ENCODE measurements at places on chromosomes 16 and 17.
A peak's percentile ranks its signal among the peaks of the same experiment; 100 is the strongest.

- no peak for DNase-seq
Observed at GRCh38 chr17:58759522-58759921, 3.9 kb downstream of the PPM1E start.

DNA sequence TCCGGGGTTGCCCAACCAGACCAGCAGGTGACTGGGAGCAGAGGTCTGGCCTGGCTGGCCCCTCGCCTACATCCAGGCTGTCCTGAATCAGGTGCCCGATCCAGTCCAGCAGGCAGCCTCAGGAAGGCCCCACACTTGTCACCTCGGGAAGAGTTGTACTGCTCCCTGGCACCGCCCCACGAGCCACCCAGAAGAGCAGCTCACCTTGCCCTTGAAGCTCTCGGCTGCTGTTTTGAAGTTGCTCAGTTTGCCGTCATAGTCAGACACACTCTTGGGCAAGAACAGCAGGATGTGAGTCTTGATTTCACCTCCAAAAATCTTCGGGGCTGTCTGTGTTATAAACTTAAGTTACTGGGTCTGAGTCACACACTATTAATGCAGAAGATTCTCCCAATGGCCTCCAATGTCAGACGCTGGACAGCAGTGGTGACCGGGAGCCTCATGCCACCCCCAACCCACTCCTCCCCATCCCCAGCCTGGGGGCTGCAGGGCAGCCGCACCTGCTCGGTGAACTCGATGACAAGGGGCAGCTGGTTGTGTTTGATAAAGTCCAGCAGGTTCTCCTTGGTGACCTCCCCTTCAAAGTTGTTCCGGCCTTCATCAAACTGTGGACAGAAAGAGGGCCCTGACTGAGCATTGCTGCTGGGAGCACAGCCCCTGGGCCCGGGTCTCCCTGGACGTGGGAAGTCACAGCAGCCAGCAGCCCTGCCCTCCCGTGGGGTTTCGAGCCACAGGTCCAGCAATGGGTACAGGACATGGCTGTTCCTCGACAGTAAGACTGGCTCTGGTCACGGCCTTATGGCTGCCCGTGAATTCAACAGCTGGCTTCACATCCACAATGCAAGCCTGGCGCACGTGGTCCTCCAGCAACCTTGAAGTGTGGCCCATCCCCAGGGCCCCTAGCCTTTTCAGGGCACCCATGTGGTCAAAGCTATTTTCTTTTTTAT is 12.2 kb upstream of the PPP1R27 start:
- no peak for DNase-seq

DNA sequence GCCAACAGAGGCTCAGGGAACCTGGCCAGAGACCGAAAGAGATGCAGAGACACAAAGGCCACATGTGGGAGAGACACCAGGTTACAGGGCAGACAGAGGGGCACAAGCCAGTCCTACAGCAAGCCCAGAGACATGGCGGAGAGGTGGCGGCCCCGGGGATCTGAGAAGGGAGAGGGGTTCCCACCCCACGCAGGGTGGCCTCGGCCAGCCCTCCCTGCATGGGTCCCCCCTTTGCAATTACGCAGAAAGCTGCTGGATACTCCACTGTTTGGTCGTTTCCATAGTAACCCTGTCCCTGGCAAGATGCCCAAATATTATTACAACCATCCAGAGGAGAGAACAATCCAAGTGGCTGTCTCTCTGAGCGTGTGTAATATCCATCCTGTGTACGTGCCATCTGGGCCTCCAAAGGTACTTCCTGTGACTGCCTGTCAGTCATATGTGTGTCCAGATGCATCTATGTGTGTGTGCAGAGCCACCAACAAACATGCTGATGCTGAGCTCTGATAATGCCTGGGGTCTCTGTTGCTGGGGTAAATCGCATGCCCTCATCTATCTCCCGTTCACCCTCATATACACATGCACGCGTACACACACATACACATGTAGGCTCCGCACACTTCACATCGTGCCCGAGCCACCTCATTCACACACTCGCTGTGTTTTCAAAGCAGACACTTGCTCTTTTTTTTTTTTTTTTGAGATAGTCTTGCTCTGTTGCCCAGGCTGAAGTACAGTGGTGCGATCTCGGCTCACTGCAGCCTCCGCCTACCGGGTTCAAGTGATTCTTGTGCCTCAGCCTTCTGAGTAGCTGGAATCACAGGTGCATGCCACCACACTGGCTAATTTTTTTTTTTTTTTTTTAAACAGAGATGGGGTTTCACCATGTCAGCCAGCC is 5.5 kb downstream of the PCGF2 start:
- DNase-seq = no peak

DNA sequence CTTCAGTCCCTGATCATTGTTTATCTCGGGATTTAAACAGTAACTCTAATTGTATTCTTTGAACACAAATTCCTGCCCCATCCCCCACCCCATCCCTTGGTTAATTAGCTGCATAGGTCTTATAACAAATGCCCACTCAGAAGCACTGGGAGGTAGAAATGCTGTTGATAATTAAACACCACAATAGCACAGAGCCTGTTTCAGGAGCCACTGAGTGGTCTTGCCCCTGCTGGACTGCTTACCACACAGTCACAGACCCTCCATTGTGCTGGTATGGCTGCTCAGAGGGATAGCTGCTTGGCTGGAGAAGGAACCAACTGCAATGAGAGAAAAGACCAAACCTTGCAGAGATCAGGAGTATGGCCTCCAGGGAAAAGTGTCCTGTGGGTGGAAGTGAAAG is 214.1 kb downstream of the ANKFN1 start:
- no peak for DNase-seq

GRCh38 chr17:30716461-30717290 is 107.8 kb downstream of the CRLF3 start:
- no peak for DNase-seq

DNA sequence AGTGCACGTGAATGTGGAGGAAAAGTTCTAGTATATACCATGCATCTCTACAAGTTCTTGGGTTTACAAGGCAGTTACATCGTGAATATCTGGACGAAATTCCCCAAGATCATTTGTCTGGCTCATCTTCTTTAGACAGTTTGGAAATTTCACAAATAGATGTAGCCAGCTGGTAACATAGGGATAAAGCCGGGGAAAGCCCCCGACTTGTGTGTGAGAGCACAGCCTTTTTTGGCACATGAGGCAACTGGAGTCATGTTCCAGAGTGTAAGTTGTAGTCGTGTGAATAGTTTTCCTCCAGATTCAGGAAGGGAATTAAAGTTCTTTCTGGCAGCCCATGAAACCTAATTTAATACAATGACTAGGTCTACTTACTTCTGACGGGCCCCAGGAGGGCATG is 62.3 kb downstream of the MARCHF10 start:
- no peak for DNase-seq

DNA sequence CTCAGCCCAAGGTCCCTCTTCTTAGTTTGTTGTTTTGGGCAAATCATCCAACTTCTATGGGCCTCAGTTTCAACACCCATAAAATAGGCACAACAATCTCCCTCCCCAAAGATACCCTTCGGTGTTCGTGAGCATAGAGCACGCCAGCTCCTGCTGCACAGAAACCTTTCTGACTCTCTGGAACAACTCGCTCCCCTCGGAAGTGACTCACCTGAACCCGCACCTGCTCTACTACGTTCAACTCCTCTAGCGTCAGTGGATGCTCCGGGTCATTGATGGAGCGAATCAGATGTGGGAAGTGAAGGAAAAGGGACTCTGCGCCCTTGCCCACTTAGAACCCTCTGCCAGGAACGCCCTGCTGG is 445 bp downstream of the CIAO2B start:
- no peak for DNase-seq

DNA sequence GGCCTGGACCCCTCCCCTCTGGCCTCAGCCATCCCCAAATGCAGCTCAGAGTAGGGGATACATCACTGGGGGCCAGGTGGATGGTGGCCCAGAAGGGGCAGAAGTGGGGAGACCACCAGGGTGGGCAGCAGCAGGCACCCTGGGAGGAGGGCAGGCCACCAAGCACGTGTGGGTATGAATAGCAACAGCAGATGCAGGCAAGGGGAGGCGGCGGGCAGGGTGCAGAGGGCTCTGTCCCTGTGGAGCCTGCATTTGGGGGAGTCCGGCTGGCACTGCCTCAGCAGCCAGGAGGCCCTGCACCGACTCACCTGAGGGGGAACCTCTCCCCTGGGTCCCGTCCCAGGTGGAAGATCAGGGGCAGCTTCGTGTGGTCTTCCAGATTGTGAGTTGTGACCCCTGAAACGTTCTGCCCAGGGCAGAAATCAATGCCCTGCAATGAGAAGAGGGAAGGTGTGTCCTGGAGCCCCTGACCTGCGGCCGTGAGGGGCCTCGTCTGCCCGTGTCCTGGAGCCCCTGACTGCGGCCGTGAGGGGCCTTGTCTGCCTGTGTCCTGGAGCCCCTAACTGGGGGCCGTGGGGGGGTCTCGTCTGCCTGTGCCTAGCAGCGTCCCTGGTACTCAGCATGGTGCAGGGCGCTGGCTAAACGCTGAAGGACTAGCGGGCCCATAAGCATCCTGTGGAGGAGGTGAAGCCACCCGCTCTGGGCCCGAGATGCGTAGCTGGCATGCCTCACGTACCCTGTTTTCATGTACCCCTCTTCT is 10.7 kb upstream of the APRT start:
- DNase-seq = no peak

DNA sequence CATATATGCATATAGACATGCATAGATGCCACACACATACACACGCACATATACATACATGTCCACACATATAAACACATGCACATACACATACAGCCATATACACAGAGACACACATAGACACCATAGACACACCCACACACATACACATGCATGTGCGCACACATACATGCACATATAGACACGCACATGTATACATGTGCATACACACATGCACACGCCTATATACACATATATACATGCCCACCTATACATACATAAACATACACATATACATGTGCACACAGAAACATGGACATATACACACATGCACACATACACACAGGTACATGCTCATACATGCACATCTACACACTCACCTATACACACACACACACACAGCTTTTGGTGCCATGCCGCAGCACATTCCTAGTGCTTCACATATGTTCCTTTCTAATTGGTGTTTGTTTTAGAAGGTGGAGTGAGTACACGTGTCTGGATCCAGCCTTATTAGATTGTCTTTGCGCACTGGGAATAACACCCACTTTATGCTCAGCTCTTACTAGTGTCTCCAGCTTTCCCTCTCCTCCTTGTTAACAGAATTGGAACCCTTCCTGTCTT is 198.0 kb downstream of the RPTOR start:
- DNase-seq = no peak

DNA sequence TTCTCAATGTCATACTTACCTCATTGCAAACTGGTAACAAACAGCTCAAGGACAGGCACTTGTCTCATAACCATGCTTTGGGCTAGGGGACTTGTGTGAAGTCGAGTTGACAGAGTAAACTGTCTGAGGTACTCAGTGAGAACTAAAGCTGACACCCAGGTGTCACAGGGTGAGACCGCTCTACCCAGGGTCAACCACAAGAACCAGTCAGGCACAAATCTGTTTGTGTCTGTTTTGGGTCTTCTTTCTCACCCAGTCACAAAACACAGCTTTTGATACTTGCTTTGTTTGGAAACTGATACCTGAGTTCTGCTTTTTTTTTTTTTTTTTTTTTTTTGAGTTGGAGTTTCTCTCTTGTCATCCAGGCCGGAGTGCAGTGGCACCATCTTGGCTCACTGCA is 161.1 kb downstream of the STX8 start:
- DNase-seq = no peak

GRCh38 chr17:65712383-65713267 is 151.2 kb upstream of the AXIN2 start:
- DNase-seq = no peak

DNA sequence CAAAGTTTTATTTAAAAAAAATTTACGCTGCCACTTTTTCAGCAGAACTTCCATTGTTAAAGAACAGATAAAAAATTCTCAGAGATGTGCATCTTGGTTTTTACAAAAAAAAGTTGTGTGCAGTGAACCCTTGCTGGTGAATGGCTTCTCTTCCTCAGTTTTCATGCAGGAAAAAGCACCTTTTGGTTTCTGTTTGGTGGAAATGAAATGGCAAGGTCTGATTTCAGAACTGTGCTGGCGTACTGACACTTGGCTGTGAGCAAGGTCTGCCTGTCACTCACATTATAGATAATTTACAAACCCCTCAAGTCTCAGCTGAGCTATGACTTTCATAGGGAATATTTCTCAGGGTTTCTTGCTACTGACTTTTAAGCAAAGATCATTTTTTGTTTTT is 5.7 kb upstream of the SALL1 start:
- DNase-seq = no peak

- no peak for DNase-seq
Observed at GRCh38 chr16:71407731-71408130, 34.1 kb downstream of the TLE7 start.

DNA sequence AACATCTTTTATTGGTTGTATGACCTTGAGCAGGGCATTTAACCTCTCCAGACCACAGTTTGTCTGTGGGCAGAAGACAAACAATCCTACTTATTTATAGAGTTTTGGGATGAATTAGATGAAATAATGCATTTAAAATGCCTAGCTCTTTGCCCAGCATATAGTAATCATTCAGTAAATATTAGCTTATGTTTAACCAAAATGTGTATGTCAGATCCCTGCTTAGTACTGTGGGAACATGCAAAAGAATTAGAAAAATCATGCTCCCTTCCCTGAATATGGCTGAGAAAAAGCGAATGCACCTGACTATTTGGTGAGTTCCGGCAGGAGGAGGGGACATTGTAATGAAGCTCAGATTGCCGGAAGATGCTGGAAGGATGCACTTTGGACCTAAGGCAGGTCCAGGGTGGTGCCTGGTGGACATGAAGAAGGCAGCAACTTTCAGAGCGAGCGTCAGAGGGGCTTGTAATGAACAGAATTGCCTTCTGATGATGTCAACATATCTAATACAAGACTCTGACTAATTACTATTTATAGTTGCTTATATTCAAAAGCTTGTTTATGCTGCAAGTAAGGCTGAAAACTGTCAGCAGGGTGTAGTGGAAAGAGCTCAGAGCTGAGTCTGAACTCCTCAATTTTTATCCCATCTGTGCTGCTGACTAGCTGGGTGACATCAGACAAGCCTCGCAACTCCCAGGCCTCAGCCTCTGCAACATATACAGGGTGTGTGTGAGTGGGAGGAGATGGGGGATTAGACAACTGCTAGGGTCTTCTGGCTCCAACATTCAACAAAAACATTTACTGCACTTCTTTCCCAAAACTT is 221.2 kb downstream of the PRKCA start:
- no peak for DNase-seq

GRCh38 chr17:55437159-55437605 is 15.5 kb upstream of the MMD start:
- no peak for DNase-seq

GRCh38 chr16:56824331-56824730 is 40.7 kb upstream of the SLC12A3 start:
- peak; percentile 55 for DNase-seq

GRCh38 chr17:38961413-38961812 is 5.8 kb downstream of the FBXO47 start:
- no peak for DNase-seq

Measured in Caco-2 (cell line).